Left renal cortex interstitium (tissue), 4 donors: ENCODE measurements at places on chromosomes 12 and 14. TPM values are rescaled to one million over a fixed set of nuclear protein-coding genes. Genes with fewer than 3 reads are reported as not detected.

DNA sequence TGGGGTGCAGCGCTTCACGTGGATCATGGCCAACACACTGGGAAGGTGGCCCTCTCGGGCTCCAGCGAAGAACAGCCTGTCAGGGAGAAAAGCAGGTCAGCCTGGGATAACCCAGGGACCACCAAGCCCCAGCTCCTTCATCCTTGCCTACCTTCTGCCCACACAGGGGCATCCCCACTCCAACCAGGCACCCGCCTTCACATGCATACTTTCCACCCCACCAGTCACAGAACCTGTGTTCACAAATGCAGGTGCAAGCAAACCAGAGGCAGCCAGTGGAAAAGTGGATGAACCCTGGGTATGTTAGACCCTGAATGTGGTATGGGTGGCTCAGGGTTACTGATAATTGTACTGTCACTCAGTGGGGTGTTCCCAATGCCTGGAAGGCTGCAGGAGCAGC is 12.4 kb upstream of the CEBPE start:
- DNase-seq: no peak

- no peak for DNase-seq
These were observed 188.1 kb upstream of the PRKD1 start for GRCh38 chr14:30115756-30116155.

- no peak for DNase-seq
These were observed 61.5 kb upstream of the PLEKHG7 start for GRCh38 chr12:92641291-92641690.

DNA sequence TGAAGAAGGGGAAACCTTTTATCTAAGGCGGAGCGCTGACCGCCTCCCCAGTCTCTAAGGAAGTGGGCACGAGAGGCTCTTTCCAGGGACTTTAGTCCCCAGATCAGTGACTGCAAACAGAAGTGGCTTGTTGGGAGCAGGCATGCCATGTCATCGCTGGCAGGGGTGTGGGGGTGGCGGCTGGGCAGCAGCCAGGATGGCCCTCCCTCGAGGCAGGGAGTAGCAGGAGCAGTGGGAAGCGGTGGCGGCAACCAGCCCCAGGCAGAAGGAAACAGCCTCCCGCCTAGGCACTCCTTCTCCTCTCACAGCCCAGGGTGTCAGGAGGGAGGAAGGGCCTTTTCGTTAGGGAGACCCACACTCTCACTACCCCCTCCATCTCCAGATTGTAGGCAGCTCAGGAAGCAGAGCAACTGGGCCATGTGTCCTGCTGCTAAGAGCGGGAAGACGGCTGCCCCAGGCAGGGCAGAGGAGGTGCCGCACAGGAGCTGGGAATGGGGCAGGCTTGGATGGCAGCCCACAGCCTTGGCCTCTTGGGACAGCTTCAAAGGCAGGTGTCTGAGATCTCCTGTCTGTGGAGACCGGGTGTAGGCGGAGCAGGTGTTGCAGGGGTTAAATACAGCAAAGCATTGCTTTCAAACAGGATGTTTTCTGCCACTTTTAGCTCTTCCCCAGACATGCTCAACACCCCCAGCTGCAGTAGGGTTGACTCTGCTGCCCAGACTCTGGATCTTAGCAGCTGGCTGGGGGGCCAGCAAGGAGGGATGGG is 21.8 kb downstream of the VDR start:
- DNase-seq: no peak

DNA sequence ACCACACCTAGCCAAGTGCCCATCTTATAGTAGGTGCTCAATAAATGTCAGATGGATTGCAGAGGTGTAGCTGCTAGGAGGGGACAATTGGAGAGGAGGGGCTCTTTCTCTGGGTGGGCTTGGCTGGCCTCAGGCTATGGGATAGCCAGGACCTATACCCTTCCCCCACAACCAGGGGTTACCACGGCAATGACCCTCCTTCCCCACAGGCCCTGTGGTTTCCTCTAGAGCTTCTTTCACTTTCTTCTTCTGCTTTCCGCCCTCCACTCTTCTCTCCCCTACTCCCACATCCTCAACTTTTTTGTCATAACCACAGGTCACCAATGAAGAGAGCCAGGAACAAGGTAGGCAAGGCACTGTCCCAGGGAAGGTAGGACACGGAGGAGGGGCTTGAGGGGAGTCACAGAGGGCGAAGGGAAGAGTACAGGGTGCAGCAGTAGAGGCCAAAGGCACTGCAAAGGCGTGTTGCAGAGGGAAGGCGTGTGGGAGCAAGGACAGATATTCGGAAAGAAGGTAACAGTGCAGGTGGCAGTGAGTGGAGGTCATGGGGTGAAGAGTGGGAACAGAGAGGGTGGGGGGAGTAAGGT is 1.9 kb upstream of the ITGB7 start:
- DNase-seq: no peak

Gene KRT4
- 0.48 TPM for polyA plus RNA-seq

DNA sequence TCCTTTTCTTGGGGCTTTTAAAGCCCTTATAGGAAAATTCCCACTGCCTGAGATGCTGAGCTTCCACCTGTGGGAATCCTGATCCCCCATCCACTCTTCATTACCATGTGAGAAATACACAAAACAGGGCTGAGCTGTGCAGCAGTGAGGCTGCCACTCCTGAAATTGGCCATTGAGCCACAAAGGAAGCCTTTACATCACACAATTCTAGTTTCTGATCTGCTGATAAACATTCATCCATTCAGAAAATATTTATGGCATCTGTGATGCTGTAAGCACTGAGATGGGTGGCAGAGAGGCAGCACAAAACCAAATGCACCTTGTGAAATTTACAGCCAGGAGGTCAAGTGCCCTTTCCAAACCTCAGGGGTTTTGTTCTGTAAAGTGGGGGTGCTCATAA is 26.2 kb upstream of the CMKLR1 start:
- DNase-seq: no peak

Gene B4GALNT3
- polyA plus RNA-seq: 13.6 TPM

Gene GSG1
- 0.35 TPM for polyA plus RNA-seq

DNA sequence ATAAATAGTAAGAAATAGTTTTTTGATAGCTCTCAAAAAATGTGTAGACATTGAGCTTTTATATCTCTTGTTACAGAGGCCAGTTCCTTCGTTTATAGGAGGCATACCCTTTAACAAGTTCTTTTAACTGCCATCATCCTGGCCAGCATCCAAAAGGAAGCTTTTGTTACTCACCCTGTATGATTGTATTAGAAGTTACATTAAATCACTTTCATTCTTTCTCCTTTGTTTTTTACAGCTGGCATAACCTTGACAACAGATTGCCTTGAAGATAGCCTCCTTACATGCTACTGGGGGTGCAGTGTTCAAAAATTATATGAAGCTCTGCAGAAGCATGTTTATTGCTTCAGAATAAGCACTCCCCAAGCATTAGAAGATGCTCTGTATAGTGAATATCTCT is 20.1 kb downstream of the CGRRF1 start:
- DNase-seq: no peak

- no peak for DNase-seq
These were observed 1.1 kb downstream of the TOGARAM1 start for GRCh38 chr14:44963044-44963528.

Gene VRTN
- not detected for polyA plus RNA-seq
